ENCODE measurements at places on chromosomes 1 and 21. TPM values are rescaled to one million over a fixed set of nuclear protein-coding genes. Genes with fewer than 3 reads are reported as not detected.

PYHIN1 gene
- total RNA-seq: not detected

RGS1 gene
- 9.1 TPM for total RNA-seq

KIF17 gene
- total RNA-seq: 5.9 TPM

OLIG2 gene
- 18.2 TPM for total RNA-seq

SLC45A3 gene
- total RNA-seq: 3.8 TPM
